ENCODE measurements at places on chromosomes 3 and 15.
A peak's percentile ranks its signal among the peaks of the same experiment; 100 is the strongest.

DNA sequence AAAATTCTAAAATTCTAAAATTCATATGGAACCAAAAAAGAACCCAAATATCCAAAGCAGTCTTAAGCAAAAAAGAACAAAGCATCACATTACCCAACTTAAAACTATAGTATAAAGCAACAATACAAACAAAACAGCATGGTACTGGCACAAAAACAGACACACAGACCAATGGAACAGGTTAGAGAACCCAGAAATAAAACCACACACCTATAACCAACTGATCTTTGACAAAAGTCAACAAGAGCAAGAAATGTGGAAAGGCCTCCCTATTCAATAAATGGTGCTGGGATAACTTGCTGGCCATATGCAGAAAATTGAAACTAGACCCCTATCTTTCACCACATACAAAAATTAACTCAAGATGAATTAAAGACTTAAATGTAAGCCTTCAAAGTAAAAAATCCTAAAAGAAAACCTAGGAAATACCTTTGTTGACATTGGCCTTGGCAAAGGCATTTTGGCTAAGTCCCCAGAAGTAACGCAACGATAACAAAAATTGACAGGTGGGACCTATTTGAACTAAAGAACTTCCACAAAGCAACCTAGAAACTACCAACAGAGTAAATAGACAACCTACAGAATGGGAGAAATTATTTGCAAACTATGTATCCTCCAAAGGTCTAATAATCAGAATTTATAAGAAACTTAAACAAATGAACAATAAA, 56.9 kb downstream of the TTBK2 start:
- DNase-seq, result no peak

DNA sequence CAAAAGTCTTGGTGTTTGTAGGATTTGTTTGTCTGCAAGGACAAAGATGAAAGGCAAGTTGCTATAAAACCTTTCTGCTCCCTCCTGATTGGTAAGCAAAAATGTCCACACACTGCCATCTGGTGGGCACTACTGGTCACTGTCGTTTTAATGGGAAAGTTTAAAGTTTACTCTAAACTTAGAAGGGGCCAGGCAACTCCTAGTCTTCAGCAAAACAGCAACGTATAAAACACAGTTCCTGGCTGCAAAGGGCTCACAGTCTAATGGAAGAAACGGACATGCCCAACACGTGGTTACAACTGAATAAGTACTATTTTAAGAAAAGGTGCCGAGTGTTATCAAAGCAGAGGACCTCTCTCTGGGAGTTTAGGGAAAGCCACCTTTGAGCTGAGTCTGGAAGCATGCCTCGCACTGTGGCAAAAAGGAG, 23.7 kb upstream of the TPRG1 start:
- peak; percentile 55 for DNase-seq

- DNase-seq, result no peak
Measured at GRCh38 chr15:100187677-100188076, 154.1 kb downstream of the ADAMTS17 start.

GRCh38 chr3:130242850-130243569, 102.5 kb upstream of the COL6A5 start:
- DNase-seq, result no peak

GRCh38 chr15:60854858-60855564, 374.1 kb downstream of the RORA start:
- no peak for DNase-seq
